ENCODE measurements at places on chromosomes 5 and 9.

DNA sequence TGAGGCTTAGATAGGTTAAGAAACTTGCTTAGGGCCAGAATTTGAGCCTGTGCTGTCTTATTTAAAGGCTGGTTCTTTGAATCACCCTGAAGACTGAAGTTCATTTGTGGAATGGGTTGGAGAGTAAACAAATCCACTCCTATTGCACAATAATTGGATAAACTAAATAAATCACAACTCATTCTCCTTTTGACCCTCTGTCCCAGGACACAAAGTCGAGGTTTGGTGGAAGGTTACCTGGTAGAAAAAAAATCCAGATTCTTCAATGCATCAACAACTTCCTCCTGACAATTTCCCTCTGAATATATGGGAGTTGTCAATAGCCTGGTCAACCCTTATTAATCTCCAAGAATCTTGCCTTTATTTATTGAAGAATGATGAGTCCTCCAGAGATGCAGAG lies 28.9 kb downstream of the TBC1D2 start:
- DNase-seq = no peak

GRCh38 chr9:121727295-121728020 lies 76.0 kb downstream of the DAB2IP start:
- DNase-seq = no peak

- DNase-seq = no peak
Measured at GRCh38 chr5:111227801-111228200, 3.6 kb downstream of the CAMK4 start.

- DNase-seq = no peak
Measured at GRCh38 chr5:137461391-137462264, 37.5 kb downstream of the SPOCK1 start.

DNA sequence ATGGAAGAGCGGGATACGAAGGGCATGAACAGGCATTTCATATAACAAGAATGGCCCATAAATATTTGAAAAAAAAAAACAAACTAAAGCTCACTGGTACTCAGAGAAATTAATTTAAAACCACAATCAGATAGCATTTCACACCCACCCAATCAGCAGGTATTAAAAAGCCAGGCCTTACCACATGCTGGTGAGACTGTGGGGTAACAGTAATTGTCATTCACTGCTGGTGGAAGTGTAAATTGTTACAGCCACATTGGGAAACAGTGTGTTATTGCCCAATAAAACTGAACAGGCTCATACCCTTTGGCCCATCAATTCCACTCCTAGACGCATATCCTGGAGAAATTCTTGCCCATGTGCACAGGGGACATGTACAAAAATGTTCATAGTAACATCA lies 66.0 kb downstream of the PLAC8L1 start:
- DNase-seq = no peak

DNA sequence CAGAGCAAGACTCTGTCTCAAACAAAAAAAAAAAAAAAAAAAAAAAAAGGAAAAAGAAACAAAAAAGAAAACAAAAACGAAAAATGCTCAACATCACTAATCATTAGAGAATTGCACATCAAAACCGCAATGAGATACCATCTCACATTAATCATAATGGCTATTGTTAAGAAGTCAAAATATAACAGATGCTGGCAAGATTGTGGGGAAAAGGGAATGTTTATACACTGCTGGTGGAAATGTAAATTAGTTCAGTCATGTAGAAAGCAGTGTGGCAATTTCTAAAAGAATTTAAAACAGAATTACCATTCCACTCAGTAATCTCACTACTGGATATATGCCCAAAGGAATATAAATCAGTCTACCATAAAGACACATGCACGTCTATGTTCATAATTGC lies 50.4 kb upstream of the PRR16 start:
- no peak for DNase-seq

DNA sequence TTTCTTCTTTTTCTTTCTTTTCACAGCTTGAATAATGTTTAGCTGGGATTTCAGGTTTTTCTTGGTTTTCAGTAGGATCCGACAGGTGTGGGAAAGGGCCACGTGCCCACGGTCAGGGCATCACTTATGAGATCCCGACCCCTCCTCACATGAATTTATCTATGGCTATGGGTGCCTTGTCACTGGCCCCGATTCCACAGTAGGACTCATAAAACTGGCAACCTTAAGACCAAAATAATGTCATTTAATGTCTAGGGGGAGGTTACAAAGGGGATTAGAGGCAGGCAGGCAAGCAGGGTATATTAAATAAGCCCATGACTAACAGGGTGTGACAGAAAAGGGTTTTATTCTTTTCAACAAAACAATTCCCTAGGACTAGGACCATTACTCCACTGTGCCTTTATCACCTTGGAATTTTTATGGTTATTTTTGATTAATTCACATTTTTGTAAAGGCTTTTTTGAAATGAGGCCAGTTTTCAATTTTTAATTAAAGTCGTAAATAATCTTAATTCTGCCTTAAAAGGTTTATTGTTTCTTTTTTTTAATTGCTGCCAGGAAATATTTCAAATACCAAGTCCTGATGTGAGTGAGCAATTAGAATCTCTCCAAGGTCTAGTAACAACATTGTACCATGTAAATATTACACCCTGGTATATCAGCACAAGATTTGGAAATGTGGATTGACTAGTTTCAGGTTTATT lies 370.4 kb downstream of the GLIS3 start:
- no peak for DNase-seq

GRCh38 chr9:127118597-127119319 lies 3.7 kb downstream of the ANGPTL2 start:
- DNase-seq = no peak

- no peak for DNase-seq
Measured at GRCh38 chr9:121455527-121456239, 44.0 kb downstream of the GGTA1 start.

- DNase-seq = no peak
Measured at GRCh38 chr5:6790346-6790865, 77.2 kb downstream of the TENT4A start.

DNA sequence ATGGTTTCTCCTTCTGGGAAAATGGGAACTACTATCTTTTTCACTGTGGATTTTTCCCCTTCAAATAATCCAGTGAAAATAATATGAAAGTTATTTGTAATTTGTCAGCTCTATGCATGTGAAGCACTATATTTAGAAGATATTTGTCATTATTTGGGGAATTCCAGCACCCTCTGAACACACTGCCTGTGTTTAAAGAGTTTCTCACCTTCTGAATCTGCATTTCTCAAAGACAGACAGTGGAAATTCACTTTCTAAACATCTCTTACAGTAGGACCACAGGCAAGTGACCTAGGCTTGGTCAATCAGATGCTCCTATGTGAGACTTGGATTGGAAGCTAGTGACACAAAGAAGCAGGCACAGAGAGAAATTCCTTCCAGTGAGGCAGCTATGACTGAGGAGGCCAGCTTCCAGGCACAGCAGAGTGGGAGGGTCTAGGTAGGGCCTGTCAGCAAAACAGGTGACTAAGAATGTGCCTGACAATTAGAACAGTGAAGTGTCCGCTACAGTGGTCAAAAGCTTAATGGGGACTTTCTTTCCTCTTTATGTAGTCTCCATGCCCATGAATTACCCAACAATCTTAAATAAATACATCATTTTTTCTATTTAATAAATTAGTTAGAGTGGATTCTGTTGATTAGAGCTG lies 167.2 kb downstream of the HMHB1 start:
- no peak for DNase-seq

- DNase-seq = no peak
Measured at GRCh38 chr5:149543361-149544027, 7.7 kb downstream of the CSNK1A1 start.

- DNase-seq = no peak
Measured at GRCh38 chr9:123232332-123232731, 36.1 kb downstream of the STRBP start.

DNA sequence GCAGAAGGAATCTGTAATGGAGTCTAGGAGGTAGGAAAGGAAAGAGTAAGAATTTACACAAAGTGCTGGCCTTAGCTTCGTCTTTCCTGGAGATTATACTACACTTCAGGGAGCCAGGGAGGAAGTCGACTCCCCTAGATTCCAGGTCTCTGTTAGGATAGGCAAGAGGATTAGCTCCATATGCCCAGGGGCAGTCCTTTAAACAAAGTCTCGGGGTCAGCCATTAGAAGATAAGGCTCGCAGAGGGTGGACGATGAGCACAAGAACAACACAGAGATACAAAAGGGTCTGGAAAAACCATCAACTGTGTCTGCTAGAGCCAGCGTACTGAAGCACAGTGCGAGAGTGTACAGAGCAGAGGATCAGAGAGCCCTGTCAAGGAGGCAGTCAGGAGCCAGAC lies 344.7 kb upstream of the TNC start:
- DNase-seq = no peak

DNA sequence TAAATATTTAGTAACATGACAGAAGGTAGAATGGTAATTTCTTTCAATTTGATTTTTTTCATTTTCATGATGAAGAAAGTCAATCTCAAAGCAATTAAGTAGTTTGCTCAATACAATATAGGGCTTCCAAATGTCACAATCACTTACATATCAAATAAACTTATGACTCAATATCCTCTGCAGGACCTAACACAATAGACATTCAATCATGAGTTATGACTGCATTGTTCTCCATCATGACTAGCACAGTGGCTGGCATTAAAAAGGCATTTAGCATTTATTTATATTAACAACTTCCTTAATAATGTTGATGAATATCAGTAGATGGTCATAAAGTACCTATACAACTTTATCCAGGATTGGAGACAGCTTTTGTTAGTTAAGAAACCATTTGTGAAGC lies 1499.6 kb downstream of the EFNA5 start:
- DNase-seq = no peak

DNA sequence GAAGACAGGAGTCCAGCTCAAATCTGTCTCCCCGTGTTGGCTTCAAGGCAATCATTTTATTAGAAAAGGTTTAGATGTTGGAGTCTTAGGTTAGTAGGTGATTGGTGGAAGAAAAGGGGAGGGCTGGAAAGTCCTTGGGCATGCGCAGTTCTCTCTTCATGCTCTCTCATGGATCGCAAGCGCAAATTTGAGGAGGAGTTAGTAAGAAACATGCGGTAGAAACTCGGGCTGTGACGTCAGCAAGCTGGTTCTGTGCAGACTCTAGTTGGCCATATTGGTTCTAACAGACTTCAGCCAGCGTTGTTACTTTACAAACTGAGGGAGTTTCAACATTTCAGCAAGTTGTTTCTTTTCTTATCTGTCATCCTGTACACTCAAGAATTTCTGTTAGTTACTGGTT lies 392.2 kb downstream of the CDK5RAP2 start:
- no peak for DNase-seq

DNA sequence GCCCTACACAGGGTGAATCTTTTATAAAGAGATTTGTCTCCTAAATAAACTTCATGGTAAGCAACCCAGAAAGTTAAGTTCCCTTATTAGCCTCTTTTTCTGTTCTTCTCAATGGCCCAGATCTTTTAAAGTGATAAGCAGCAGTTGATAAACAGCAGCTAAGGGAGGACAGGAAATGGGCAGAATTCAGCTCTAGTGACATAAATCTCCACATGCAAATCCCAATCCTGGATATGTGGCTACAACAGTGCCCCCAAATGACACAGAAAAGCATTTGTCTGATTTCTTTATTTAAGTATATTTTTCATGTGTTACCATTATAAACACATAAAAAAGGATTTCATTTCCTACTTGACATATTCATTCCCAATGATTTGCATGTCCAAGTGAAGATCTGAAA lies 199.0 kb downstream of the DTWD2 start:
- DNase-seq = no peak

DNA sequence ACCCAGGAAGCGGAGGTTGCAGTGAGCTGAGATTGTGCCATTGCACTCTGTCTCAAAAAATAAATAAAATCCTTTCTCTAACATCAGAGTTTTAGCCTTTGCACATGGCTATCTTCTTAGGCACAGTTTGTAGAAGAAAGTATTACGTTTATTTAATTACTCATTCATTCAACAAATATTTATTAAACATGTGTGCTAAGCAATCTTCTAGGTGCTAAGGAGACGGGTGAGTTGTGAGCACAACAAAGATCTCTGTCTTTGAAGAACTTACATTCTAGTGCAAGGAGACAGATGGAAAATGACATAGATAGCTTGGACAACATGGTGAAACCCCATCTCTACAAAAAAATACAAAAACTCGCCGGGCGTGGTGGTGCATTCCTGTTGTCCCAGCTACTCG lies 122.3 kb upstream of the MYO10 start:
- DNase-seq = no peak

DNA sequence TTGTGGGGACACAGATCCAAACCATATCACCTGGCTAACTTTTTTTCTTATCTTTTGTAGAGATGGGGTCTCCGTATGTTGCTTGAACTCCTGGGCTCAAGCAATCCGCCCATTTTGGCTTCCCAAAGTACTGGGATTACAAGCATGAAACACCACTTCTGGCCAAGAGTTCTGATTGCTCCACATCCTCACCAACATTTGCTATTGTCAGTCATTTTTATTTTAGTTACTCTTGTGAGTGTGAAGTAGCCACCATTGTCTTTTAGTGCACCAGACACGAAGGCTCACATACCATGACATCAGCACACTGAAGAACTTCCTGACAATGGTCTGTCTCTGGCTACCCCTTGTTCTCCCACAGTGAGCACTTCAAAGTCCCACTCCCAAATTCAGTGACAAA lies 17.3 kb downstream of the PLAC8L1 start:
- DNase-seq = no peak

DNA sequence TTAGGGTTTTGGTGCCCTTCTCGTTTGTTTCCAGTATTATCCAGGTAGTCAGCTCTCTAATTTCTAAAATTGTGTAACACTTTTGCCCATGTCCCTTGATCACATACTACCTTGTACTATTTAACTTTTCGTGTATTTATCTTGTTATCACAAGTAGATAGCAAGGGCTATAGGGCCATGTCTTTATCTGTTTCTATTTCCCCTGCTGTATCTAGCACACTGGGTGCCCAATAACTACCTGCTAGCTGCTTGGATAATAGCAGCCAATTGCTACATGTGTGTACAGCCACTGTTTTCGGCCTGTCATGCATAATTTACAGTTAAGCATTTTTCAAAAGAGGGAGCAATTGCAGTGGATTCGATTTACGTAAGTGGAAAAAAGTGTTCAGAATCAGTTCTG lies 64.8 kb upstream of the TNFAIP8 start:
- no peak for DNase-seq

- peak; percentile 29 for DNase-seq
Measured at GRCh38 chr5:74685979-74686631, 1.1 kb downstream of the HEXB start.

DNA sequence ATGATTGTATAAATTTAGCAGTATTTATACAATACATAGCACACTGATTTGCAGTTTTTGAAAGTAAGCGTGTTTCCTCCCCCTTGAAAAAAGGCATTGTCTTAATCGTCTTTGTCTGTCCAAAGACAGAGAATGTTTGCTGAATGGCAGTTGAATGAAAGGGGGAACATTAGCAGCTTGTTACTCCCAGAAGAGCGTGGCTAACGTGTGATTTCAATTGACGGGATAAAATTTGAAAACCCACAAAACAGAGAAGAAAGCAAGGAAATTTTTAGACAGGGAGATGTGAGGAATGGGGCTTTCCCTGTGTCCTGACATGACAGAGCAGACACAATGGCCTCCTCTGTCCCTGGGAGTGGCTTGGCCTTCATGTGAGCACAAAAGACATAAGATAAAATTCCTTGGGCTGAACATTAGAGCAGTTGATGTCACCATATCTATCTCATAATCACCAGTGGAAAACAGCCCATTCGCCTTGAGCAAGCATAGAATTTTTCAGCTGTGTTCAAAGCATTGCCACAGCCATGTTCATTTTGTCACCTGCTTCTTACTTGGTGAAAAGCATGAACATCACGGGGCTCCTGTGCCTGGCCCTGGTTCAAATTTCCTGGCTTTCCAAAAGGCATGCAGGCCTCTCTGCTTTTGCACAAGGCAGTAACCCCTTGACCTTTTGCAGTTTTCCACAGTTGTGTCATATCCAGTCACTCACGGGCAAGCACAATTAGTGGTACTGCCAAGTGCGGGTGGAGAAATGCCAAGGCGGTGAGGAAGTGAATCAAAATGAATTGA lies 126.9 kb downstream of the TLE1 start:
- no peak for DNase-seq
